ENCODE measurements at places on chromosomes 5 and 9.

DNA sequence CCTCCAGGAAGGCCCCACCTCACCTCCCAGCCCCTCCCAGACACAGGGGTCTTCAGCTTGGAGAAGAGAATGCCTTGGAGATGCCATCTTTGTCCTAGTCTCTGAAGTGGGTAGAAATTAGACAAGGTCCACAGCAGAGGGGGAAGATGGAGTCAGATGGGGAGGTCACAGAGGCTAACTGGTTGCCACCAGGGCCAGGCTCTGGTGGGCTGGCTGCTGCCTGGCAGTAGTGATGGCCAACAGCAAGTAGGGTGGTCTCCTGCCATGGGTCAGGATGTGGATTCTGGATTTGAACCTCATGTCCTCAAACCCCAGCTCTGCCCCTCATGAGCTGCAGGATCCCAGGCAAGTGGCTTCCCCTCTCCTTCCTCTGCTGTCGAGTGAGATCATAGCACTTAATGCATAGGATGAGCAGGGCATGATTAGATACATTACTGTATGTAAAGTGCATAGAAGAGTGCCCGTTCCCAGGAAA, 38.7 kb upstream of the NEK6 start:
- DNase-seq: no peak

GRCh38 chr5:2575871-2576270, 175.6 kb downstream of the IRX2 start:
- no peak for DNase-seq

- DNase-seq: no peak
Observed at GRCh38 chr9:119736491-119737454, 367.5 kb upstream of the BRINP1 start.

DNA sequence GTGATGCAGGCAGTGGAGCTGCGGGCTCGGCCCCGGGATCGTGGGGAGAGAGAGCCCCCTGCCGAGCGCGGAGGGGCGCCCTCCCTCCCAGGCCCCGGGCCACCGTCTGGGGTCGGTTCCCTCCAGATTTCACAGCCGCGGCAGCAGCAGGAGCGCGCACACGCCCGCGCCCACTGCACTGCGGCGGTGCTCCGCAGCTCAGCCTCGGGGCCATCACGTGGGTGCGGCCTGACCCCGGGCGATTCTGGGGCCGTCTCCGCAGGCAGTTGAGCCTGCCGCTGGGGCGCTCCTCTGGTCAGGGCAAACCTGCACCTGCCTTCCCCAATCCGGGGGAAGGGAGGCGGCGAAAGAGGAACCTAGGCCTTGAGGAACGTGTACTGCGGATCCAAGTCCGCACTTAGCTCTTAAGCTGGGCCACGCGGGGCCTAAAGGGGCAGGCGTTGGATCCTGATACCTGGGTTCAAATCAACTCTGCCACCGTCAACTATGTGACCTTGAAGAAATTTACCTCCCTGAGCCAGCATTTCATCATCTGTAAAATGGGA, 9.4 kb upstream of the DELE1 start:
- peak; percentile 57 for DNase-seq

- DNase-seq: no peak
Observed at GRCh38 chr5:161548487-161549094, 2.1 kb upstream of the GABRB2 start.

- no peak for DNase-seq
Observed at GRCh38 chr5:146758938-146759337, 119.6 kb downstream of the PPP2R2B start.

- DNase-seq: no peak
Observed at GRCh38 chr9:13791816-13792215, 512.3 kb upstream of the MPDZ start.

GRCh38 chr9:8604201-8604600, 804.6 kb upstream of the DMAC1 start:
- DNase-seq: no peak

DNA sequence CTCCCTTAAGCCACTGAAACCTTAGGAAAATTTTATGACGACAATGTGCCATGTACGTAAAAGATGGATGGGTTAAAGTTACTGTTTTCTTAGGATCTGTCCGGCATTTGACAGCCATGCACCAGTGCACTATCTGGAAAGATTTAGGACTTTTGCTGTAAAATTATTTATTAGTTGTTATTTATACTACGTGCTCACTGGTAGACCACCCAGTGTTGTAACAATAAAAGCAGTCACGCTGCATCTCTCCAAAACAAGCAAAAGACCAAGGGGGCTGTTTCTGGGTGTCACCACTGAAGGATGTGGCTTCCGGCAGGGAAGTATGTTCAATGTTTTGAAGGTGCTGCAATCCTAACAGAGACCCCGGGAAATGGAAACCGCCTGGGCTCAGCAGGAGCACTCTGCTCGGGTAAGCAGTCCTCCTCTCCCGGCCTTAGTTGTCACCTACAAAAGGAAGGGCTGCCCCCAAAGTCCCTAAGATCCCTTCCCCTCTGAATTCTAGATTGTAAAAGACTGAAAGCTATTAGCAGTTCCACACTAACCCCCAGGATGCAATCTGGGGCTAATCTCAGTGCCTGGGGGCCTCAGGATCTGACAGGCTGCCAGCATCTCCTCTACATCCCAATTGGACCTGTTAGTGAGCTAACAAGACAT, 38.6 kb downstream of the SAXO1 start:
- no peak for DNase-seq

DNA sequence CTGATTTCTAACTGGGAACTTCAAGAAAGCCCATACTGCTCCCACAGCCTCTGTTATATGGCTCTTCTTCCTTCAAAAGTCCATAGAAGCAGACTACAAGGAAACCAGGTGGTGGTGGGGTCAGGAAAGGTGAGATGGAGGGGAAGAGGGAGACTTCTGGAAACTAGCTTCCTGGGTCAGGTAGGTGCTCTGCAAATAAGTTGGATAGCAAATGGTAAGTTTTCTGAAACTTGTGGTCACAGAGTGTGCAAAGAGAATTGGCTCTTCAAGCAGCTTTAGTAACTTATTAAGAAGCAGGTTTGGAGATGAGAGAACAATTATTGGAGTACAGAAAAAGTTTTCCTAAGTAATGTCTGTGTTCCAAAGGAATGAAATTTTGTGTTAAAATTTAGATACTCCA, 316.9 kb downstream of the ADGRV1 start:
- no peak for DNase-seq

DNA sequence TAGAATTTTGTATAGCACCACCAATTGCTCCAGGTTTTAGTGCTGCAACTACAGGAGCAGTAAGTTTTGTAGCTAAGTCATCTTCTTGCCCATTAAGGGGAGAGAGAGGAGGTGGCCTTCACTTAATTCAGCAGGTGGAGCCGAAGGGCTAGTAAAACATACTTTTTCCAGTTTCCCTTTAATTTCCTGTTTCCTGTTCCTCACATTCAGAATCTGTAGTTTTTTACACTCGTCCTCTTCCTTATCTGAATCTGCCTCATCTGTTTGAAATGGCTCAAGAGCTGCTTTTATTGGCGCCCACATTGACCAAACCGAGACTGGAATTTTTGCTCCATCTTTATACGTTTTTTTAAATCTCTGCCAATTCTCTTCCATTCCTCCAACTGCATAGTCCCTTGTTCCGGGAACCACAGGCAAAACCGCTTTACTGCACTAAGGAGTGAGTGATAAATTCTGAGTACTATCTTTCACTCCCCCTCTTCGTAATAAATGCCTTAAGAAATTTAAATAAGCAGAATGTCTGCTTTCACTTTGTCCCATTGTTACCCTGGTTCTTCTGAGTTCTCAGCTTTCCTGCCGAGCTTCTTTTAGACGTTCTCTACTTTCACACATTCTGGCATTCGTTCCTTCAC, 133.9 kb downstream of the DROSHA start:
- no peak for DNase-seq

GRCh38 chr5:73637565-73637964, 11.6 kb downstream of the ARHGEF28 start:
- DNase-seq: no peak

DNA sequence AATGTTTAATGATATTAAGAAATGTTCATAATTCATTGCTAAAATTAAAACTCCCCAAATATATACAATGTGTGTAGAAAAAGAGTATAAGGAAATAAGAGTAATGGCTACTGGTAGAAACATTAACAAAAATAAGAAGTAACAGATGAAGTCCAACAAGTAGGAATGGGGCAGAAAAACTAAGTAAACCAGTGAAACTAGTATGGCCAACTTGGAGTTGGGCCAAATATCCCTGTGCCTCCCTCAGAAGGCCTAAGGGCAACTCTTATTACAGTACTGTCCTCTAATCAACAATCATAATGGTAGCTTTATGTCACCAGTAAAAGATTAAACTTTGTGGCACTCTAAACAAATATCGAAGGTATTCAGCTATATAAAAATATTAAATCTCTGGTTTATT, 93.5 kb downstream of the SSBP2 start:
- DNase-seq: peak; percentile 23

DNA sequence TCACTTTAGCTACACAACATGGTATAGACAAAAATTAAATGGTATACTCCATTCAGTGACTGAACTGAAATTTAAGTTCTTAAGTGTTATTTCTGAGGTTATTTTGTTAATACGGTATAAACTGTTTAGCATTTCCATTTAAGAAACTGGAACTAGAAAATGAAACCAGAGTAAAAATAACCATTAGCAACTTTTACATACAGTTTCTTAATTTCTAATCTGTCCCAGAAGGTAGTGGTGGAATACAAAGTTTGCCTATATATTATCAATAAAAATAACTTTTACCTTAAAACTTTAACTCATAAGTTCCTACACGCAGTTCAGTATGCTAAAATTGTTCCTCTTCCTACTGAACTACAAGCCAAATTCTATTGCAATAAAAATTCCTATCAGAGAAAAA, 10.3 kb downstream of the GOLPH3 start:
- no peak for DNase-seq

GRCh38 chr9:109512170-109512756, 14.2 kb upstream of the PTPN3 start:
- no peak for DNase-seq

- no peak for DNase-seq
Observed at GRCh38 chr9:115912086-115912485, 241.5 kb upstream of the PAPPA start.

DNA sequence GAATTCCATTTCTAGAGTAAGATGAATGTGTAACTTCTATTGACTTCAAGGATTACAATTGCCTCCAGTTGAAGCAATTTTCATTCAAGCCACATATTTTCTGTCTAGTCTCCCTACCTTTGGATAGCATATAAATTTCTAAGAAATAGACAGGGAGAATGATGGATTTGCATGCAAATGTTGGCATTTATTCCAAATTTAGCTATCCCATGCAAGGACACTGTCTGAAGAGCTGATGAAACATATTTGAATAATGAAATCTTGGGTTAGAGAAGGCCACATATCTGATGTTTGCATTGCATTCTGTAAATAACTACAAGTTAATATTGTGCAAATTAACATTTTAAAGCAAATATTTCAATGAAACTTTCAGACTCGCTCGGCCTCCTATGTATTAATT, 36.0 kb upstream of the NAA35 start:
- DNase-seq: no peak

GRCh38 chr5:151408591-151409230, 38.7 kb upstream of the SLC36A1 start:
- no peak for DNase-seq

DNA sequence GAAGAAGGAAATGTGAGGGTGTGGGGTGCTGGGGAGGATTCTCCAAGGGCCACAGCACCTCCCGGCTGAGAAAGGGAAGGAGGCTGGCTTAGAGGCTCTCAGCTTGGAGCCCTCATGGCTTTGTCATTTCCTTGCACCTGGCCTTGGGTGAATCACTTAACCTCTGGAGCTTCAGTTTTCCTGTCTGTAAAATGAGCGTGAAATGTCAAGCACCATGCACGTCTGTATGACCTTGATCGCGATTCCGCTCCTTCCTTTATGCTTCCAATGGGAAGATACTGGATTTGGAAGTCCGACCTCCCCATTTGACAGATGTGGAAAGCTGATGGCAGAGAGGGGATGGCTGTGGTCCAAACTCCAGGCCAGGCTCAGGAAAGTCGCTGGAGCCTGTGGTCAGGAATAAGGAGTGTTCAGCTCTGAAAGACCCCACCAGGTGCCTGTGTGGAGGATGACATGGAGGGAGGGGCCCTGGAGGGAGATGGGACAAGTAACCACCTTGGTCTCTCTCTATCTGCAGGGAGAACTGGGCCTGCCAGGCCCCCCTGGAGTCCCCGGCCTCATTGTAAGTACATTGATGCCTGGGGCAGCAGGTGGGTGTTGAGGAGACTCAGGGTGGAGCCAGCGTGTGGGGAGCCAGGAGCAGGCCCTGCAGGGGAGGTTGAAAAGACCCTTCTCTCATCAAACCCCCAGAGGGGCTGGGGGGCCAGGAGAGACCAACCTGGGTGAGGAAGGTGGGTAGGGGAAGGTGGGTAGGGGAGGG, 66.5 kb downstream of the COL27A1 start:
- DNase-seq: no peak

DNA sequence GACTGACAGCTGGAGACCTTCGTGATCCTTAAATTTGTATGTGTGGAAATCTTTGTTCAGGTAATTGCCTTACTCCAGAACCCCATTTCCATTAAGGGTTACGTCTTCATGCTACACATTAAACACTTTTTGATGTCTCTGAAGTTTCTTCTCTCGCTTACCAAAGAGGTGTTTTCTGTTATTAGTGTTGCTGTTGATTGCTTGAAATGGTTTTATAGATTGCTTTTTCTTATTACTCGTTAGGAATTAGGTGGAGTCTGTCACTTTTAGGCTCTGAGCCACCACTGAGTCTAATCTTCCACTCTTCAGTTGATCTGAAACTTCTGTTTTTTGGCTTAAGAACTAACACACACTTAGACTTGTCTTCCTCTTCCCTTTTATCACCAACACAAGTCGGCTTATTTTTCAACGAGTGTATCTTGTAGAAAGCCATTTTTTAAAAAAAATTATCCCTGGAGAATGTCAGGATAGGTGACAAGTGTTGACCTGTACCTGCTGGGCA, 62.2 kb upstream of the PPARGC1B start:
- no peak for DNase-seq

GRCh38 chr5:32201122-32201753, 27.1 kb upstream of the GOLPH3 start:
- peak; percentile 34 for DNase-seq

- no peak for DNase-seq
Observed at GRCh38 chr9:89662718-89663613, 58.2 kb downstream of the GADD45G start.

DNA sequence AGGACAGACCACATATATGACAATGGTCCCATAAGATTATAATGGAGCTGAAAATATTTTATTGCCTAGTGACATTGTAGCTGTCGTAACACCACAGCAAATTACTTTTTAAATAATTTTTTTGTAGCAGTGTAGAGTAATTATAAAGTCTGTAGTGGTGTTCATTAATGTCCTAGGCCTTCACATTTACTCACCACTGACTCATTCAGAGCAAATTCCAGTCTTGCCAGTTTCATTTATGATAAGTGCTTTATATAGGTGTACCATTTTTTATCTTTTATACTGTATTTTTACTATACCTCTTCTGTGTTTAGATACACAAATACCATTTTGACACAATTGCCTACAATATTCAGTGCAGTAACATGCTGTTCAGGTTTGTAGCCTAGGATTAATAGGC, 67.6 kb downstream of the TLE4 start:
- no peak for DNase-seq

Measured in hematopoietic multipotent progenitor cell treated with erythropoietin and hydrocortisone succinate and interleukin-3 and kit ligand, for 6 days (in vitro differentiated cells).